ENCODE measurements at places on chromosomes 7 and 10. TPM values are rescaled to one million over a fixed set of nuclear protein-coding genes. Genes with fewer than 3 reads are reported as not detected.

- no peak for DNase-seq
These were observed 298.9 kb upstream of the HPS1 start for GRCh38 chr10:98745645-98746044.

GRCh38 chr7:158811461-158811860 lies 17.8 kb downstream of the ESYT2 start:
- no peak for DNase-seq

- no peak for DNase-seq
These were observed 14.9 kb upstream of the LGI1 start for GRCh38 chr10:93742633-93743349.

Gene LEP
- total RNA-seq: not detected

- no peak for DNase-seq
These were observed 8.8 kb downstream of the MAFK start for GRCh38 chr7:1539181-1539881.

DNA sequence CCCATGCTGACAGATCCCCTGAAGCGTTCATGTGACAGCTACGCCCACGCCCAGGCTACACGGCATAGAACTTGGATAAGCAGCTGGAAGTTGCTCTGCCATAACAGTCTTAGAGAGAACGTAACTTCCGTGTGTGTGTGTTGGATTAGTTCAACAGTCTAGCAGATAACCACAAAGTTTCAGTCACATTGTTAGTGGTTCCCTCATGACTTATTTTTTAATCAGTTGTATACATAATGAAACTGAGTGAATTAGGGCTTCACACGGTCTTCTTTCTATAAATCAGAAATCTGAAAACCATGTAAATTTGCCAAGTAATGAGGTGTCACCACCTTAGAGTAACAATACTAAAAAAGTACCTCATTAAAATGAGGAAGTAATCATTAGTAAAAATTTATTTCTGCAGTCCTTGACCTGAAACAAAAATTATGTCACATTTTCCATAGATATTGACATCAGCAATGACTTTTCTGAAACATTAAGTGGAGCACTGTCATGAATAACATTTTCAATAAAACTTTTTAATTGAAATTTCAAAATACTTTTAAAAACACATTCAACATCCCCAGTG lies 21.7 kb upstream of the MACC1 start:
- DNase-seq: no peak

- no peak for DNase-seq
These were observed 6.8 kb downstream of the AHCYL2 start for GRCh38 chr7:129231666-129232065.

DNA sequence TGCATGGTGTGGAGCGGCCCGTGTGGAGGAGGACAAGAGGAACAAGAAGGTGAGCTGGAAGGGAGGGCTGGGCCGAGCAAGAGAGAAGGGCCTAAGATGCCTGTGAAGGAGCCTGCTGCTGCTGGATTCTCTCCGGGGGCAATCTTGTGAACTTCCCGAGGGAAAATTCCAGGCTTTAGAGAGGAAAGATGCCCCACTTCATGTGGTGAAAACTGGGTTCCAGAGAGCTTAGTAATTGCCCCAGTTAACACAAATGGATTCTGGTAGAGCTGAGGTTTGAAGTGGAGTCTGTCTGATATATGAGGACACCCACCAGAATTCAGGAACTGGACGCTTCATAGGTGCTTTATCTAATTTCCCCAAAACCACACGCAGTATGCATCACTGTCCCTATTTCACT lies 114.1 kb upstream of the ZMIZ1 start:
- DNase-seq: no peak

Gene CYP2E1
- total RNA-seq: not detected

Gene TCF7L2
- total RNA-seq: 21.8 TPM

Gene KAZALD1
- total RNA-seq: 2.9 TPM

Gene CAPZA2
- total RNA-seq: 347 TPM

Gene GFRA1
- total RNA-seq: 0.95 TPM

Gene MPP7
- 0.73 TPM for total RNA-seq

GRCh38 chr7:100119970-100120732 lies 717 bp downstream of the CNPY4 start:
- no peak for DNase-seq

- DNase-seq: no peak
These were observed 132.3 kb downstream of the MTPAP start for GRCh38 chr10:30216821-30217220.

DNA sequence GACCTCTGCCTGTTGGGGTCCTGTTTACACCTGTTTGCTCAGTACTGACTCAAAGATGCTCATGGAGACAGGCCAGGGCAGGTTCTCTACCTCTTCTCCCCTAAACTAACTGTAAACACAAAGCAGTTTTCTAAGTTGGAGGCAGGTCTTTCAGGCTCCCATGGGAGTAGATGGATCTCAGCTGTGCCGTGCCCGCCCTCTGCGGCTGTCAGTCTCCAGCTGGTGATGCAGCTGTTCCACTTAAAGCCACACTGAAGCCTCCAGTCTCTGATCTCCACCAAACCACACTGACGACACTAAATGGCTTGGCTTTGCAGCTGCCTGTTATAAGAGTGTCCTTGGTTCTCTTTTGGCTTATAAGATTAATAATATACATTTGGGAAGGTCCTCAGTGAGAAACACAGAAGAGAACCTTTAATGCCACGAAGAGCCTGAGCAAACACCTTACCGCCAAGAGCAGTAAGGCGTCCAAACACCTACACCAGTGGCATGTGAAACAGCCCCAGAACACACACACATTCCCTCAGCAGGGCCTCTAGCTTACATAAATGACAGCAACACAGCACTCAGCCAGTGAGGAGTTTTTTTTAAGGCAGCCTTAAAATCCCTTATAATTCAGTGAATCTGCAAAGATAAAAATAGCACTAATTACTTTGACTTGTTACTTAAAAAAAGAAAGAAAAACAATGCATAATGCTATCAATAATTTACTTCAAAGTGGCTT lies 60.4 kb upstream of the KCNIP2 start:
- no peak for DNase-seq

Gene GPR15LG
- not detected for total RNA-seq

DNA sequence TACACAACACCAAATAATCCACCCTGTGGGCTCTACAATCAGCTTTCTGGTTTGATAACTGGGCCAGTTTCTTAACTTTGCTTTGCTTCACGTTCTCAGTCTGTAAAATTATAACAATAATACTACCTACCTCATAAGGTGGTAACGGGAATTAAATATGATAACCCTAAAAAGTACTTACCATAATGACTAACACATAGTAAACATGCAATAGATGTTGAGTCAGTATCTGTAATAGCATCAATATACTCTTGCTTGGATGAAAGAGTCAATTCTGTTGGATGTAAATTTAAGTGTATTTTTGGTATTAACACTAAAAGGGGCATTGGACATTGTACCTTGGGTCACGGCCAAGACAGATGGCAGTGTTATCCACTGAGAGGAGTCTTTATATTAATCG lies 160.5 kb downstream of the FOXP2 start:
- DNase-seq: no peak

GRCh38 chr10:16732376-16732775 lies 84.8 kb downstream of the RSU1 start:
- DNase-seq: no peak

Gene PEX1
- 11.7 TPM for total RNA-seq

GRCh38 chr10:10365676-10366075 lies 652.0 kb upstream of the CELF2 start:
- DNase-seq: no peak

Gene SAMD9L
- 10.5 TPM for total RNA-seq

DNA sequence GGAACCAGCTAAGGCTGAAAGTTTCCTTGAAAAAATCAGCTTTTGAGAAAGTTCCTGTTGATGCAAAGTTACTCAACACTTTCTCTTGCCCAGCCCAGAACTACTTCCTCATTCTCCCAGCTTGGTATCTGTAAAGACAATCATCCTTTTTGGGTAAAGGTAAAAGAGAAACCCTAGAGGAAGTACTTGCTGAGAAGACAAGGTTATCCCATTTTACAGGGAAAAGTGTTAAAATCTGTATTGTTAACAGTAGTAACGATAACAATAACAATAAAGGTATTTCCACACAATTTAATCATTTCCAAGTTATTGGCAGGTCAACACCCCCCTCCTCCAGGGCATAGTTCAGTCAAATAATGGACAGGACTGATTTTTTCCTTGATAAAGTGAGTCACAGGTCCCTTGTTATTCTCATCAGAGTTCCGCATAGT lies 2.4 kb downstream of the ALOX5 start:
- DNase-seq: no peak

DNA sequence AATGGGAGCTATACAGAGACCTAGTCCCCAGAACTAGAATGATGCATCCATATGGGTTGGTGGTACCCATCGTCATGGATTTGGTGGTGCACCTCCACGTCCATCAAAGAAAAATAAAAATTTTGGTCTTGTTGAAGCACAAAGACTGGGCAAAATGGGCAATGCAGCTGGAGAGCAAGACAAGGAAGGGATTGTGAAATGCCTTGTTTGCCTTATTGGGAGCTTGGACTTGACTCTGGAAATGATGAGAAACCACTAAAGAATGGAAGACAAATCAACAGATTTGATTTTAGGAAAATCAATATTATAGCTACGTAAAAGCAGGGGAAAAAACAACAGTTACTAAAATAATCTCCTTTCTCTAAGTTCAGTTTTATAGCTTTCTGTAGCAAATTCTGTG lies 150.9 kb downstream of the CPED1 start:
- DNase-seq: no peak

Gene ZNF365
- total RNA-seq: 2.9 TPM
